Aorta (tissue), 5 donors: ENCODE measurements at places on chromosomes 3 and 15. TPM values are rescaled to one million over a fixed set of nuclear protein-coding genes. Genes with fewer than 3 reads are reported as not detected.
A peak's percentile ranks its signal among the peaks of the same experiment; 100 is the strongest.

DNA sequence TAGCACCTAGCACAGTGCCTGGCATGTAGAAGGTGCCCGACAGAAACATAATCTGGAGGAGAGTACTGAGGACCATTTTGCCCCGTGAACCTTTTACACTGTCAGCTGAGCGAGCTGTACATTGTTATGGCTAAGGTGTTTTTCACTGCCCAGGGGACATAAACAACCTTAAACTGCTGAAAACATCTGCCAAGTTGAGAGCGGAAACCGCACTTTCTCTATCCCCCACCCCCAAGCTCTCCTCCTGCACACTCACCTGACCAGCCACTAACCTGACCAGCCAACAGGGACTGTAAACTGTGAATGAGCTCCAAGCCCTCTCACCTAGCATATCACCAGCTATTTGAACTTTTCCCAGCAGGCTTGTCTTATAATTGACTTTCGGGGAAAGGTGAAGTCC is 17.6 kb downstream of the RAB43 start:
- DNase-seq, result no peak

ACOX2 gene
- 31.5 TPM for total RNA-seq

GRCh38 chr3:13110678-13111116 is 37.5 kb upstream of the IQSEC1 start:
- DNase-seq, result no peak

DNA sequence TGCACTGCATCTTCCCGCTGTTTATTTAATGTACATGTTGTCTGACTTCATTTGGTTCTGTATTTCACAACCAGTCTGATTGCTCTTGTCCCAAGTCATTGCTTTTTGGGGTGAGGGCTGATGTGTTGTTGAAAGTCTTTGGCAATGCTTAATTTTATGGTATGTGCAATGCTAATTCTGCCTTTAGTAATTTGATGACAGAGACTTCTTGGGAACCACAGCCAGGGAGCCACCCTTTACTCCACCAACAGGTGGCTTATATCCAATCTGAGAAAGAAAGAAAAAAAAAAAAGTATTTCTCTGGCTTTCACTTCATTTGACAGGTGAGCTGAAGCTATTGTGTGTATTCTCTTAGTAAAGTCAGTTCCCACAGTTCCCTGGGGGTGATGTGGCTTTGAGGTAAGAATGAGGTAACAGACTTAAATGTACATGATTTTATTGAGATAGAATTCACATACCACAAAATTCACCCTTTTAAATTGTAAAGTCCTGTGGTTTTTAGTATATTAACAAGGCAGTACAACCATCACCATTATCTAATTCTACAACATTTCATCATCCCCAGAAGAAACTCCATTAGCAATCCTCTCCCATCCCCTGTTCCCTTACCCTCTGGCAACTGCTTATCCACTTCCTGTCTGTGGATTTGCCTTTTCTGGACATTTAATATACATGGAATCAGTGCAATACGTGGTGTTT is 97.3 kb downstream of the SLCO3A1 start:
- DNase-seq, result no peak

- DNase-seq, result no peak
These were observed 144.1 kb downstream of the KLF13 start for GRCh38 chr15:31470756-31471155.

PLSCR4 gene
- total RNA-seq, result 135 TPM

OTOL1 gene
- total RNA-seq, result not detected

PTH1R gene
- total RNA-seq, result 6.6 TPM

GRCh38 chr3:161244538-161244937 is 23.4 kb downstream of the NMD3 start:
- no peak for DNase-seq

- DNase-seq, result no peak
These were observed 55.9 kb upstream of the LIMD1 start for GRCh38 chr3:45538641-45538986.

- DNase-seq, result no peak
These were observed 106.8 kb downstream of the HHLA2 start for GRCh38 chr3:108403198-108403597.

CNTN6 gene
- 0.48 TPM for total RNA-seq

DNA sequence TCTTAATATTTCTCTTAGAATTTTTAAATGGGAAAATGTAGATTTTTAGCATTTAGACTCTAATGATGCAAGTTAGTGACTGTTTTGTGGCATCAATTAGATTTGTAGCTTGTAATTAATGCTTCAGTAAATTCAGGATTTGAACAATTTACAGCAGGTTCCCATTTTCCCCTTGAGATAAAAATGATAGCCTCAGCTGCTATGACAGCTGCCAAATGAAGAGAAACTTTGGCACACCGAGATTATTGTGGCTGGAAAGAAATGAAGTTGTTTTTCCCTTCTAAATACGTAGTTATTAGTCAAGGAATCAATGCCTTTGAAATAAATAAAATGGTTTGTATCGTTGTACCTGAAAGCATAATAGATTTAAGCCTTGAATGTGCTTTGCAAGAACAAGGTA is 206.4 kb upstream of the P2RY1 start:
- no peak for DNase-seq

DCBLD2 gene
- total RNA-seq, result 27.5 TPM

- DNase-seq, result no peak
These were observed 305.7 kb upstream of the COL8A1 start for GRCh38 chr3:99332718-99333117.

GRCh38 chr3:100556673-100557310 is 52.6 kb upstream of the ADGRG7 start:
- DNase-seq, result no peak

DNA sequence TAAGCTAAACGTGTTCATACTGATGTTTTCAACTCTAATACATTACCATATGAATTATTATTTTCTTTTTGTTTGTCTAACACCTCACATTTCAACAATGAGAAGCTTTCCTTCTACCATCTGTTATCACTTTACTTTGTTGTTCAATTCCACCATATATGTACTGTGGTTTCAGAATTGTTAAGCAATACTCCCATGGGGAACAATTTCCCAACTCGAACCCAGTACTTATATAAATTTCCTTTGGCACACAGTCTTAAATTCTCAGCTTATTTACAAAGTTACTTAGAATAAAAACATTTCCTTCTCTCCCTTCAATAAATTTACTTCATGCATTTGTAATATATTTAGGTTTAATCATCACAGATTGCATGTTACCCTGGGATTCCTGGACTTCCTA is 1764.4 kb downstream of the OTOL1 start:
- DNase-seq, result no peak

GRCh38 chr15:96549136-96549535 is 218.6 kb downstream of the NR2F2 start:
- no peak for DNase-seq

DNA sequence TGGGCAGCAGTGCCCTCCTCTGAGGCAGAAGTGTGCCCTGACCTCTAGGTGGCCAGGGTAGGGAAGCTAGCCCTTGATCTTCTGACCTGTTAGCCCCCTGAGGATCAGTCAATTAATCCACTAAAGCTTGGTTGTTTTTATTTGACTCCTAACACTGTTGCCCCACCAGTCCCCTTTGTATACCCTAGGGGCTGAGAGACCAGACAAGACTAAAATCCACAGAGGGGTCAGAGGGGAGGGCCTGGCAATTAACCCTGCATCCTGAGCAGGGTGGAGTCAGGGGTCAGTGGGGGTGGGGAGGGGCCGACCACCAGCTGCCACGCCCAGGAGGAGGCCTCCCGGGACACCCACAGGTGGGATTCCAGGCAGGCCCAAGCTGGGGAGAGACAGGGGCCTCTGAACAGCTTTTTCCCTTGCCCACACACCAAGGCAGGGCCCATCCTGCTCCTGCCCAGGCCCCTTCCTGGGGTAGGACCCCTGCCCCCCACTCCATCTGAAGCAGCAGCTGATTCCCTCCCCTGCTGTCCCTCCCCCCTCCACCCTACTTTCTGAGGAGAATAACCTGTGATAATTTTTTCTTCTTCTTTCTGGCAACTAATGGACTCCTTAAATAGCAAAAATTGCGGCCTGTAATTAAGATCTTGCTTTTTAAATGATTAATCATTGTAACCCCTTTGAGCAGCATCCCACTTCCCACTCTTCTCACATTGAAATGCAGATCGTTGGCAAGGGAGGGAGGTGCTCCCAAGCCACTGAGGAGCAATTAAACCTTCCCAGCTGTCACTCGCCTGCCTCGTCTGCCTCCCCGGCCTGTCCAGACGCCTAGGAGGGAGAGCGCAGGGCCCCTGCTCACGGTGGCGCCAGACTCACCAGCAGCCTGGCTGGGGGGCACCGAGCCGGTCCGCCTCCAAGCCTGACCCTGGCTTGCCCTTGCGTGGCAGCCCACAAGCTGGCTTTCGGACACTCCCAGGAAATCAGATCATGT is 51.9 kb downstream of the RHCG start:
- DNase-seq, result no peak

SGO1 gene
- not detected for total RNA-seq

- no peak for DNase-seq
These were observed 158.7 kb downstream of the GHSR start for GRCh38 chr3:172289583-172289982.

- DNase-seq, result no peak
These were observed 800 bp downstream of the EPHA3 start for GRCh38 chr3:89108291-89108550.

GRCh38 chr3:149453140-149453805 is 21.2 kb upstream of the TM4SF4 start:
- DNase-seq, result no peak

DNA sequence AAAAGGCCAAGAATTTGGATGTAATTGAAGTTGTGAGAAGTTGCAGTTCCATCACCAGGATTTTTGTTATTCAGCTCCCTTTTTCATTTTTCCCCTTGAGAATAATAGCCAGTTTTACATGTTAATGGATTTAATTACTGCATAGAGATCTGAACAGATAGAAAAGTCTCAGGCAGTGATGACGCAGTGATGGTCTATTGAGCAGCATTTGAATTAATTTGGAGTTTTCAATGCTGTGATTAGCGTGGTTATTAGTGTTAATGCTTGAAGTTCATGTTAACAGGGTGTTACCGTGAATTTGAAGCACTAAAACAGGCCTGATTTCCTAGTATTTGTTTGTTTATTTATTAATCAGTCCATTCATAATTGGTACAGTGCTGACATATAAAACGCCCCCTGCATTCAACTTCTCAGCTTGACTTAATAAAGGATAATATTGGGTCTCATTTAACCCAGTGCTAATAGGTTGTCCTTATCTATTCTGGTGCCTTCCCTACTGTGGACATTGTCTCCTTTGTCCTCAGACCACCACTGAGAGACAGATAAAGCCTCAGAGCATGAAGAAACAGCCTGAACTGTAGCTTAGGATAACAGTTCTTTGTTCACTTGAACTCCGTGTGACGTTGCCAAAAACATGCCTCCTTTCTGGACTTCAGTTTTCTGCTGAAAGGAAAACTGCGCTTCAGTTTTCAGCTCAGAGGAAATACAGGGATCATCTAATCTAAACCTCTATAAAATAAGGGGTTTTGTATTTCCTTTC is 82.4 kb downstream of the RTP4 start:
- DNase-seq, result no peak

- DNase-seq, result no peak
These were observed 53.1 kb downstream of the CD47 start for GRCh38 chr3:108037770-108038169.

- DNase-seq, result no peak
These were observed 62.7 kb downstream of the ASTE1 start for GRCh38 chr3:130963878-130964277.

- no peak for DNase-seq
These were observed 3.1 kb downstream of the IFRD2 start for GRCh38 chr3:50289130-50289529.

DNA sequence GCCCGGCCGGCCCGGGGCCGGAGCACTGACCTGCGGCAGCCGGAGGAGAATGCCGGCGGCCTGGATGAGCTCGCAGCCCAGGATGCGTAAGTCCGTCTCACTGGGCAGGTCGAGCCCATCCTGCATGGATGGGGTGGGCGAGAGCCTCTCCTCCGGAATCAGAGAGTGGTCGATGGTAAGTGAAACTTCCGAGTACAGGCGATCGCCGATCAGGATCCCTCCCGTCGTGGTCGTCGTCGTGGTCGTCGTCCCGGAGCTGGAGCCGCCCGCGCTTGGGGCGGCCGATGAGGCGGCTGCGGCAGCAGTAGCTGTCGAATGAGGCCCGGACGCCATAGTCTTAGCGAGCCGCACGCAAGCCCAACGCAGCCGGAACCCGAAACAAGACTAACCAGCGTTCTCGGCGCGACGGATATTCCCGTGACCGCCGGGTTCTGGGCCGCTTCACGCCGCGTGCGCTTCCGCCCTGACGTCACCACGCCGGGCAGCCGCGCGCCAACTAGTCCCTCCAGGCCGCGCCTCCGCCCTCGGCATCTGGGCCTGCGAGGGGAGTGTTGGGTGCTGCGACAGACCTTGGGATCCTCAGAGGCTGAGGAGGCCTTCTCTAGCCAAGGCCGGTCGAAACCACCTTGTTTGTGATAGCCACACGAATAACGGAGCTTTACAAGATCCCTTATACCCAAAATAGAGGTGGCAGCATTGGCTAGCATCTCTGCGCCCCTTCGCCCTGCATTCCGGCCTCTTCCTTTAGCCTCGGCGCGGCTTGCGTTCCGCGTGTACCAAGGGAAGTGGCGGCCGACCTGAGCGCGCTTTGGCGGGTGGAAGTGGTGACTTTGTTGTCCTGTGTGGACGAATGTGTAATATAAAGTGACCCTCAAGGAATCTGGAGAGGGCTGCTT is at the start of gene CCNL1:
Gene CCNL1, minus strand, starts transcription at position 386 of the 896 bp plus-strand sequence. Its CDS starts 53 bp downstream, at position 333.
- DNase-seq, result peak; percentile 98
